ENCODE measurements at places on chromosomes 13 and 19. TPM values are rescaled to one million over a fixed set of nuclear protein-coding genes. Genes with fewer than 3 reads are reported as not detected.

DNA sequence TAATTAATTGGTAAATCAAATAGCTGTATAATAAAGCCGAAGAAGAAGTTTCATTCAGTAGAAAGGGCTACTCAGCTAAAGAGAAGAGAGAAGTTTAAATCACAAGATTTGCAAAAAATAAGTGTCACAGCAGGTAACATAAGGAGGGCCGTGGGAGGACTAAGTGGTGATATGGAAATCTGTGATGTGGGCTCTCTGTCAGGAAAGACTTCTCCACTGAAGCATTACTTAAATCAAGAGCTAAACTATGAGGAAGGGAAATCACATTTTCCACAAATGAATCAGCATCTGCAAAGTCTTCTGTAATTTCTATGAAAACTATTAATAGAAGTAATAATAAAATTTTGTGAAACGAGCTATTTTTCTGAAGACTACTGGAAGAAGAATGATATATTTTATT lies 153.8 kb downstream of the PCDH9 start:
- DNase-seq = no peak

GRCh38 chr19:31285744-31286143 lies 63.5 kb downstream of the TSHZ3 start:
- no peak for DNase-seq

- no peak for DNase-seq
These were observed 7.0 kb downstream of the KLF5 start for GRCh38 chr13:73065665-73066340.

- DNase-seq = no peak
These were observed 163.6 kb downstream of the FGF9 start for GRCh38 chr13:21834521-21834920.

DNA sequence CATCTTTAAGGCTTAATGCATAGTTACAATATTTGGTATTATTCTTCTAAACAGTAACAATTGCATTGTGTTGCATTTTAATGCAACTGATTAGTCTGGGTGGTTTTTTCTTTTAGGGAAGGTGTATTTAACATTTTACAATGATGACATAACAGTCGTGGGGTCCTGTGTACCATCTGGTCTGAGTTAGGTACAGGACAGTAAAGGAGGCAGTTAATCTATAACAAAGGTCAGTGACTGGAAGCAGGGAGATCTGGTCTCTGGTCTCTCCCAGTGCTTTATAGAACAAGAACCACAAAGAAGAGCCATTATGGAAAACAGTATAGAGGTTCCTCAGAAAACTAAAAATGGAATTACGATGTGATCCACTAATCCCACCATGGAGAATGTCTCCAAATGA lies 2.7 kb upstream of the OR7G2 start:
- no peak for DNase-seq

GRCh38 chr19:6480848-6481415 lies 655 bp downstream of the DENND1C start:
- no peak for DNase-seq

- no peak for DNase-seq
These were observed 324.0 kb downstream of the GPC5 start for GRCh38 chr13:91722267-91722884.

- DNase-seq = no peak
These were observed 7.6 kb downstream of the EGLN2 start for GRCh38 chr19:40806423-40807146.

- DNase-seq = no peak
These were observed 42.6 kb upstream of the TPM4 start for GRCh38 chr19:16033721-16034120.

- DNase-seq = no peak
These were observed 46.0 kb downstream of the ATP11A start for GRCh38 chr13:112735791-112736190.

DNA sequence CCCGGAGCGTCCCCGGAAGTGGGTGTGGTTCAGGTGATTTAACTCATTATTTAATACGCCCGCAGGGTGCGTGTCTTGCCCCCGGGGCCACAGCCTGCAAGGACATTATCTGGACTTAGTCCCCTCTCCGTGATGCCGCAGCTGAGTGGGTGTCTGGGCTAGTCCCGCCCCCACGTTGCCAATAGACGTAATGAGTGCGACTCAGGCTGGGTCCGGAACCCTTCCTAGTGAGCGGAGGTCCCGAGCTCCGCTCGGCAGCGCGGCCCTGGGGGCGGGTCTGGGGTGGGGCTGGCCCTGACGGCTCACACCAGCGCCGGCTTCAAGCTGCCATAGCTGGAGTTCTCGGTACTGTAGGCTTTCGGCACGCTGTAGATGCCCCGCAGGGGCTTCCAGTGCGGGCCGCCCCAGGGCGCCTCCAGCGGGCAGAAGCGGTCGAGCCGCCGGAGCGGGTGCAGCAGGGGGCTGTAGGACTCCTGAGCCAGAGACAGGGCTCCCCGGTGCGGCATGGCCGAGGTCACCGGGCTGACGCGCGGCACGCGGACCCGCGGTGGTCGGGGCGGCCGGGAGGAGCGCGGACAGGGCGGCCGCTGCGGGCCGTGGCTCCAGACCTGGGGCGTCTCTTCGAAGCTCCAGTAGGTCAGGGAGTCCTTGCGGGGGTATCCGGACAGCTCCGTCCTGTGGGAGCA lies 918 bp upstream of the LHB start:
- no peak for DNase-seq

DNA sequence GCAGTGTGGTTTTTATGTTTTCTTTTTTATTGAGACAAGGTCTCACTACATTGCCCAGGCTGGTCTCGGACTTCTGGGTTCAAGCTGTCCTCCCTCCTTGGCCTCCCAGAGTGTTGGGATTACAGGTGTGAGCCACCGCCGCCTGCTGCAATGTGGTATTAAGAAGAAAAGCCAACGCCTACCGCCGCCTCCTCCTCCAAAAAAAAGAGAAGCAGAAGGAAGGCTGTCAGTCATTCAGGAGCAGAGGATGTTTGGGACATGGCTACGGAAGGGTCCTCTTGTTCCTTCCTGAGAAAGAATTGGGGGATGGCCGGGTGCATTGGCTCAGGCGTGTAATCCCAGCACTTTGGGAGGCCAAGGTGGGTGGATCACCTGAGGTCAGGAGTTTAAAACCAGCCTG lies 1.2 kb downstream of the PPP1R37 start:
- no peak for DNase-seq

- DNase-seq = no peak
These were observed 8.7 kb upstream of the SIAH3 start for GRCh38 chr13:45860240-45860639.

DNA sequence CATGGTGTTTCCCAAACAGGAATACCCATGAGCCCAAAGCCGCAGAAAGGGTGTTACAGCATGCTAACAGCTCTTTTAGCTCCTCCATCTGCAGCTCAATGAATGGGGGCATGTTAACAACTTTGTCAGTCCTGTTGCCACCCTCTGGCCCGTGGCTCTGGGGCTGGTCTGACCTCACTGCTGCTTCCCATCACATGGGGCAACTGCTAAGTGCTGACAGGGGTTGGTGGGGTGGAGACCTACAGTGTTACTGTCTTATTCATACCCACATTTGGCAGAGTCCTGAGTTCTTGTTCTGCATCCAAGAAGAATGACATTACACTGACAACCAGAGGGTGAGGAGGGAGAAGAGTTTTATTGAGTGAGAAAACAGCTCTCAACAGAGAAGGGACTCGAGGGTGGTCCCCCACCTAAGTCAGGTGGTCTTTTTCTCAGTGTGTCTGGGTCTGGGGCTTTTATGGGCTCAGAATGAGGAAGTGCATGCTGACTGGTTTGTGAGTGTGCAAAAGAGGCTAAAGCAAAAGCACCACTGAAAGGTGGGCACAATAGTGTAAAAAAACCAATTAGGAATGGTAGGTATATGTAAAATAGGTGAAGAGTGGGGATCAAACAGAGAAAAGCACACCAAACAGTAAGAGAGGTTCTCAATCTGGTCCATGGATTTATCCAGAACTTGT lies 1952.0 kb upstream of the PCDH20 start:
- DNase-seq = no peak

DNA sequence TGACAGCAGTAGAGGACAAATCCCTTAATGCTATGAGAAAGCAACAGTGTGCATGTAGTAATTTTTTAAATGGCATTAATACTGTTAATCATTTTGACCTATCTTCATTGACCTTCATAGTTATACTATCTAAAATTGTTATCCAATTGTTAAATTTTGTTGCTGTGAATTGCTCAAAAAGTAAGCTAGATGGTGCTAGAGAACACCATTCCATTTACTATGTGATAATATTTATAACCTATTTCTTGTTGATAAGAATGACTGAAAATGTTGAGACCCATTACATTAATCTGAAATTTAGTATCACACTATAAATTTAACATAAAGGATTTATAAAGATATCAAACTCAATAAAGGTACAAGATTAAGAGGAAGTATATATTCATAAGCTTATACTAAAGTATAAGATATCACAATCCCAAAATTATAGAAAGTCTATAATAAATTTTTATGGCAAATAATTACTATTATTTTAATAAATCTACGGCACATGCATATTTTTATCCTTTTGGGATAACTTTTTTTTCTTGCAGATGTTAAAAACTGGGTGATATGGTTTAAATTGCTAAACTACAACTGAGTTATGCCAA lies 1573.3 kb downstream of the PCDH9 start:
- DNase-seq = no peak

GRCh38 chr19:17510220-17510993 lies 1.0 kb upstream of the PGLS start:
- DNase-seq = no peak

GRCh38 chr19:47227352-47228167 lies 3.4 kb downstream of the BBC3 start:
- no peak for DNase-seq

DNA sequence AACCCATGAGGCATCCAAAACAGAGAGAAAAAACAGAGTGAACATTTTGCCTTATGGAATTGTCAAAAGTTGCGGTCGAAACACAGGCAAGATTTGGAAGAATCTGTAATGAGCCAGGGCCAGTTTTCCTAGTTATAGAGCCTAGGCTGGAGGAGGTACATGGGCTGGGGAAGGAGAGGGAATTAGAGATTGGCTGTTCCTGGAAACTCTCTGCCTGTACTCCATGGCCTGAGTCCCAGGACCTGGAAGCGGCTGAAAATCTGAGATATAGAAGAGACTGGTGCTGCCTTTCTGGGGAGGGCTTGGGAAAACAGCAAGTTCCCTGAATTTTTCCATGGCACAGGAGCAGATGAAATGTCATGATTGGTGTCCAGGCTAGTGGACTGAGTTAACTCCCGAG lies 122.8 kb upstream of the KLF12 start:
- no peak for DNase-seq

- DNase-seq = no peak
These were observed 53.9 kb upstream of the GAS6 start for GRCh38 chr13:113917594-113918371.

DNA sequence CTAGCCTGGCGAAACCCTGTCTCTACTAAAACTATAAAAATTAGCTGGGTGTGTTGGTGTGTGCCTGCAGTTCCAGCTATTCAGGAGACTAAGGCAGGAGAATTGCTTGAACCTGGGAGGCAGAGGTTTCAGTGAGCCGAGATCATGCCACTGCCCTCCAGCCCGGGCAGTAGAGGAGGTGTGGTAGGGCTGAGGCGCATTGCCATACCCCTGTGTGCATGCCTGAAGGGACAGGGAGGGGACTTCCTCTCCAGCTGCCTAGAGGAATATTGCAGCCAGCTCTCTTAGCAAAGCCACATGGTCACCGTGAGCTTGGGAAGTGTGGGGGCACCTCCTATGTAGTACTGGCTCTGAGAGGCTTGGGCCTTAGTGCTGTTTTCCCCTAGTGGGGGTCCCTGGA lies 29.2 kb upstream of the PEPD start:
- no peak for DNase-seq

DNA sequence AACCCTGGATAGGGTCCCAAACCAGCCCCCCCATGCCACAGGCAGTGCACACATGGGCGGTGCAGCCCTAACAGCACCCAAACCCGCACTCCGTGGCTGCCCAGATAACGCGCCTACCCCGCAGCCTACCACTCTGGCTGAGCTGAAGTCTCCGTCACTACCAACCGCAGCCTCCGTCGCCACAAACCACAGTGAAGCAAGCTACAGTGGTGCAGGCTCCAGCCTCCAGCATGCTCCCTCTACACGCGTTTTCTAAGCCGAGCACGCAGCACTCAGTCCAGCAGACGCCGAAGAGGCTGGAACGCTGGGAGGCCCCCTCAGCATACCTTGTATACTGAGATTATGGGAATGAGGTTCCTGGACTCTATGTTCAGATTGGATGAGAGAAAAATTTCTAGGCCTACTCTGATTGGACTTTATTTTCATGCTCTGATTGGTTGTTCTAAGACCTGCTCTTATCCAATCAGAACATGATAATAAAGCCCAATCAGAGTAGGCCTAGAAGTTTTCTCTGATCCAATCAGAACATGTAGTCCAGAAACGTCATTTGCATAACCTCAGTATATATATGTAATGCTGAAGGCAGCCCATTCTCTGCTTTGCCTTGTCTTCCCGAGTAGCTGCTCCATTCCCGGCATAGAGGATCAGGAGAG lies 56.7 kb upstream of the C1QTNF9B start:
- no peak for DNase-seq

DNA sequence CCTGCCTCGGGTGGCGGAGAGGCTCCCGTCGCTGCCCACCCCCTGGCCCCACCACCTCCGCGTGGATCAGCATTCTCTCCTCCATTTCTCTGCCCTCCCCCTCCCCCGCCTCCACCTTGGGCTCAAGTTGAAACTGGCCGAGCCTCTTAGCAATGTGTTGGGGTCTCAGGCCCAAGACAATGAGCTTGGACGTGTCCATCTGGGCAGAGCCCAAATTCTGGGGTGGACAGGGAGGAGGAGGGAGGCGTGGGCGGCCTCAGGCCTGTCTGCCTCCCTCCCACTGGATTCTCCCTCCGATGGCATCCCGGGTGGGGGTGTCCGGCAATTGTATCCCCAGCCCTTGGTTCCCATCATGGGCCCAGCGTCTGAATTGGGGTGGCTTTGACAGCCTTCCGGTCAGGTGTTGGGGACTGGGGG lies 1.2 kb downstream of the CELF5 start:
- no peak for DNase-seq

- no peak for DNase-seq
These were observed 320.3 kb downstream of the SUCLA2 start for GRCh38 chr13:47680748-47681147.

GRCh38 chr19:34489175-34489574 lies 7.6 kb downstream of the WTIP start:
- no peak for DNase-seq

DNA sequence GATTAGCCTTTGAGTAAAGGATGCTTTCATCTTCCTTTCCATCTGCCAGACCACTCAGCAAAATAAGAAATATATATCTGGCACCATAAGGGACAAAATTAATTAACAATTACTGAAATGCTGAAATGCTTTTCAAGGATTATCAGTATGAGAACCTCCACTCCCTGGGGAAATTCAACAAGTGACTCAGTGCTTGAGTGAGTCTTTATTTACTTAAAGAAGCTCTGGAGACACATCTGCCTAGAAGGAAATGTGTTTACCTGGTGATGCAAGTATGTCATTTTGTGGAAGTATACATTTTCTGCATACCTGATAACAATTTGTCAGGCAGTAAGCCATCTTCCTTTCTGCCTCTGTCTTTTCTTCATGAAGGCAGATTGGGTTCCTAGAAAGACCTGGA lies 23.4 kb downstream of the ZNF560 start:
- no peak for DNase-seq

GRCh38 chr13:48644951-48645350 lies 8.8 kb upstream of the CYSLTR2 start:
- no peak for DNase-seq

The KCNRG gene
- total RNA-seq = 0.31 TPM

The RFPL4A gene
- total RNA-seq = not detected

The ALOX5AP gene
- total RNA-seq = 2.1 TPM

The APOC4 gene
- total RNA-seq = not detected

The RASGRP4 gene
- not detected for total RNA-seq

The ZNF865 gene
- total RNA-seq = 25.6 TPM

The ZFR2 gene
- total RNA-seq = 0.74 TPM

The STRN4 gene
- total RNA-seq = 89.5 TPM

The FAM216B gene
- 0.05 TPM for total RNA-seq

The CEACAM7 gene
- not detected for total RNA-seq

The FUT3 gene
- 0.36 TPM for total RNA-seq

The DLEU7 gene
- total RNA-seq = not detected
